ENCODE measurements at places on chromosomes 4 and X.

DNA sequence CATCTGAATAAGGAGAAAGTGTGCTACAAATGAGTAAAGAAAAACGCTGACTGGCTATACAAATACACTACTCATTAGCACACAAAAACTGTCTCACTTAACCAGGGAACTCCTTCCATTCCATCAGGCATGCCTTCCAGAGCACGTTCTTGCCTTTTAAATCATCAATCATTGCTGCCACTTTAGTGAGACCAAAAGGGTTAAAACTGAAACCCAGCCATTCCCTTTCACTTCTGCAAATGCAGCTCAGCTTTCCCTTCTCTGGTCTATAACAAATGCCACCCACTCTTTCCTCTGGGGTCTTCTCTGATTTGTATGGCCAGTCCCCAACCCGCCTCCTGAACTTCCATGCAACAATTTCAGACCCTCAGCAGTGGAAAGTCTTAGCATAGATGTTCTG lies 231.5 kb downstream of the TRIML1 start:
- DNase-seq = no peak

DNA sequence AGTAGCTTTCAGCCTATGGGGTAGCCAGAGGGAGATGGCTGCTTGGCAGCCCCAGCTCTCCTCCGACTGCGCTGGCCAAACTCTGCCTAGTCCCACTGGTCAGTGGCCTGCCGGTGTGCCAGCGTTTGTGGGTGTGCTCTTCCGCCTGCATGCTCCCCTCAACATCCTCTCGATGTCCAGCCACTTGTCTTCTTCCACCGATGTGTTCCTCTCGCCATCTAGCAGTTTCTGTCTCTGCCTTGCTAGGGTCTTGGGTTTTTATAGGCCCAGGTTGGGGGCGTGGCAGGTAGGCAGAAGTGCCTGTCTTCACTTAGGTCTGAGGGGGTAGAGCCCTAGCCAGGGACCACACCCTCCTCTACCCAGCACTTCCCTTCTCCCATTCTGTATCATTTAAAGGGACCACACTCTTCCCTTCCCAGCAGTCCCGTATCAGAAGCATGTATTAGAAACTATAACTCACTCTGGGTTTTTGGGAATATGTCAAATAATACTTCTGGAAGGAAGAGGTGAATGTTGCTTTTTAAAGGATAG lies 124.4 kb downstream of the KDM6A start:
- DNase-seq = no peak

DNA sequence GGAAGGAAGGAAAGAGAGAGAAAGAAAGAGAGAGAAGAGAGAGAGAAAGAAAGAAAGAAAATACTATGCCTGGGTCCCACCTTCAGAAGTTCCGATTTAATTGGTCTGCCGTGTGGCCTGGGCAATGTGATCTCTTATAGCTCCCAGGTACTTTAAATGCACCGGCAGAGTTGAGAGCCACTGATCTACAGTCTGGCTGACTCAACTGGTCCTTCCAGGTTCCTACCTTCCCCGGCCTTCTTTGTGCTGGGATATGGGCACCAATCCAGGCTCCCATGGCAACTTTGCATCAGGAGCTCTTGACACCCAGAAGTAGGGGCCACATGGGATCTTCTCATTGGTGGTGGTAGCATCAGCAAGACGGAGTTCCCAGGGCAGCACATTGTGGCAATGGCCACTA lies 186.5 kb upstream of the ATP6AP2 start:
- no peak for DNase-seq

- DNase-seq = no peak
These were observed 476.3 kb downstream of the EPHA5 start for GRCh38 chr4:65193985-65194384.

- DNase-seq = no peak
These were observed 21.4 kb upstream of the AFAP1 start for GRCh38 chr4:7960790-7961655.

DNA sequence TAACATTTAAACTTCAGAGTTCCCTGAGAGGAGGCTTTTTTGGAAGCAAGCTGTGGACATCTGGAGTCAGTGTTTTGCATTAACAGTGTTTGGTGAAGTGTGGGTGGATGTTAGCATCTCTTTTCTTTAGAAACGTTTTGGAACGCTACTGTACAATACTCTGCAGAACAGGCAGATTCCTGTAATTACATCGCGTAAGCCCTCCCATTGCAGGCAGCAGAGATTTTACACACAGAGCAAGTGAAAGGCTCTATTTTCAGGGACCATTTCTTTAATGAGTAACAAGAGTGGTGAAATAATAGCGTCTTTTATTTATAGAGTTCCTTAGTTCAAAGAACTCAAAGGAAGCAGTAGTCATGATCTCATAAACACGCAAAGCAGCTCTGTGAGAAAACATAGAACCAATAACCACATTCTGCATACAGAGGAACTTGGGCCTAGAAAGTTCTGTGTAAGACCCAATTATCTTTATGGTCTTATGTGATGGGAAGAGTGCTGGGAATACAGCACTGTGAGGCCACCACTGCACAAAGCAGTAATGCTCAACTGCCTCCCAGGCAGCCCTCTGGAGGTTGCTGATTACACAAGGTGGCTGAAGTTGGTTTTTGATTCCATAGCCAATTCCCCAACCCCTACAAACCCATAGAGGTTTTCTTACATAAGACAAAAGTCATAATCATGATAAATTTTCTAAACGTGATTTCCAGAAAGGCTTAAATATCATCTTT lies 298.7 kb upstream of the EPHA5 start:
- DNase-seq = no peak

GRCh38 chr4:90318193-90318592 lies 191.0 kb downstream of the CCSER1 start:
- no peak for DNase-seq

GRCh38 chr4:53654300-53654758 lies 63.0 kb upstream of the LNX1 start:
- DNase-seq = no peak

GRCh38 chrX:20056704-20057103 lies 60.0 kb downstream of the MAP7D2 start:
- DNase-seq = no peak

DNA sequence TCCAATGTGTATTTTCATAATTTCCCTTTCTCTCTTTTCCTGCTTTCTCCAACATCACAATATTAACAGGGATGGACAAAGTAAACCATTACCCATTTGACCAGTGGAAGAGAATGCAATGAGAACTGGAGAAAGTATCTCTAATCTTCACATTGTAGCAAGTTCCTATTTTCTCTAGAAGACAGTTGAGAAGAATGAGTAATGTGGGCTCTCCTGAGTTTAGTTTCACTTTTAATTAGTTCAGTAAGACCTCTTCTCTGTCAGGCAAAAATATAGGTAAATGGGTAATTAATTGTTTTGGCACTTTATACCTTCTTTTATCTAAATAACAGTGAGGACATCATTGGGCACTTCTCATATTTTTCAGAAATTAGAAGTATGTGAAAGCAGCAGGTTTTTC lies 602.0 kb downstream of the GLUD2 start:
- DNase-seq = no peak

DNA sequence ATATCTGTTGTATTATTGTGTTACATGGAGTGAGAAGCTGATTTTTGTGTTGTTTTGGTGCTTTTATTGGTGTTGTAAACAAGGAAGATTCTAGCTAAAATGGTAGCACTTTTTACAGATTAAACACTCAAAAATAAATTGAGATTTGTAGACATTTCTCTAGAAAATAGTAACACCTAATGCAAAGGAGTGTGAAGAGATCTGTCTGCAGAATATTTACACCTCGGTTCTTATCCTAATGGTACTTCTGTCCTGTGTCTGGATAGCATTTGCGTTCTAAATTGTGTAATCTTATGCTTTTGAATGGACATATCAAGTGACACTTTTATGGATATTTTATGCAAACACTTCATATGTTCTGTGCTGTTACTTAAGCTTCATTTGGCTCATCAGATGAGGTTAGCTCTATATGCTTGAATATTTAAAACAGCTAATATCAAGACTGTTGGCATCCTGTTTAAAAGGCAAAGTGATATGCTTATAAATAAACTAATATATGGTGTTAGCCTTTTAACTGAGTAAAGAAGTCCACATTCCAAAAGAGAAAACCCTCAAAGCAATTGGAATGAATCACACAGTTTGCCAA lies 6.0 kb downstream of the PCDH7 start:
- DNase-seq = no peak

DNA sequence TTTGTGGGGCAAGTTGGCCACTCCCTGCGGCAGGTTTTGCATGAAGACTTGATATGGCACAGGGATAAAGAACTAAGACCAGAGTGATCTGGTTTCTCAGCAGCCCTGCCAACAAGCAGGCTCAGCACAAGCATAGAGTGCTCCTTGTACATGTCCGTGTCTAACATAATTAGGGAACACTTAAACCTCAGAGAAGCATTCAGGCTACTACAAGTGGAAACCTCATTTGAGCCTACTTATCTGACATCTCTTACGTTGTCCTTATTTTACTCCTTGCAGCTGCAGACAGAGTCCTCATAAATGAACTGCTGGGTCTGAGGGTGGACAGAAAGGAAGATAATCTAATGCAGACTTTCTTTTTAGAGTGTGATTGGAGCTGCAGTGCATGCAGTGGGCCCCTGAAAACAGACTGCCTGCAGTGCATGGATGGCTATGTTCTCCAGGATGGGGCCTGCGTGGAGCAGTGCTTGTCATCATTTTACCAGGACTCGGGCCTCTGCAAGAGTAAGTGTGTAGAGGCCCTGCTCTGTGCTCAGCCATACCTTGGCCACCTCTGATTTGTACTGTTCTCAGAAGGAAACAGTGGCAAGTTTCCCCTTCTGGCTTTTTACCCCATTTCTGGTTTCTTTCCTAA lies 179.1 kb upstream of the ANXA3 start:
- no peak for DNase-seq

DNA sequence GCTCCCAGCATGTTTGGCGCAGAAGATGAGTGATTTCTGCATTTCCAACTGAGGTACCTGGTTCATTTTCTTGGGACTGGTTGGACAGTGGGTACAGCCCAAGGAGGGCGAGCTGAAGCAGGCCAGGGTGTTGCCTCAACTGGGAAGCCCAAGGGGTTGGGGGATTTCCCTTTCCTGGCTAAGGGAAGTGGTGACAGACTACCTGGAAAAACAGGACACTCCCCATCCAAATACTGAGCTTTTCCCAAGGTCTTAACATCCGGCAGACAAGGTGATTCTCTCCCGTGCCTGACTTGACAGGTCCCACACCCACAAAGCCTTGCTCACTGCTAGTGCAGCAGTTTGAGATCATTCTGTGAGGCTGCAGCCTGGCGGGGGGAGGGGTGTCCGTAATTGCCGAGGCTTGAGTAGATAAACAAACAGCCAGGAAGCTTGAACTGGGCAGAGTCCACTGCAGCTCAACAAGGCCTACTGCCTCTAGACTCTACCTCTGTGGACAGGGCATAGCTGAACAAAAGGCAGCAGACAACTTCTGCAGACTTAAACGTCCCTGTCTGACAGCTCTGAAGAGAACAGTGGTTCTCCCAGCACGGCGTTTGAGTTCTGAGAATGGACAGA lies 307.7 kb upstream of the ARSJ start:
- no peak for DNase-seq

DNA sequence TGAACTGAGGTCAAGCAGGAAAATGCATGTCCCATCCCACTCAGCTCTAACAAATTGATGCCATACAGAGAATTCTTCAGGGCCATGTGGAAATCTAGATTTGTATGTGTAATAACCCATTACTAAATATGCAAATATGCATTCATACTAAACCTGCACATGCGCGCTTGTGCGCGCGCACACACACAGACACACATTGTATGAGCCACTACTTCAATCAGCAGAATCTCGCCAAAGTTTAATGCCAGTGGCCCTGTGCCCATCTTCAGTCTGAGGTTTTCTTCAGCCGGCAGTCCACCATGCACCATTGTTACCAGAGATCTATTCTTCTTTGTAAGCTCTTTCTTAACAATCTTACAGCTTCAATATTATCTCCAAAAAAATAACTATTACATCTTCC lies 276.4 kb downstream of the PDGFC start:
- DNase-seq = no peak

DNA sequence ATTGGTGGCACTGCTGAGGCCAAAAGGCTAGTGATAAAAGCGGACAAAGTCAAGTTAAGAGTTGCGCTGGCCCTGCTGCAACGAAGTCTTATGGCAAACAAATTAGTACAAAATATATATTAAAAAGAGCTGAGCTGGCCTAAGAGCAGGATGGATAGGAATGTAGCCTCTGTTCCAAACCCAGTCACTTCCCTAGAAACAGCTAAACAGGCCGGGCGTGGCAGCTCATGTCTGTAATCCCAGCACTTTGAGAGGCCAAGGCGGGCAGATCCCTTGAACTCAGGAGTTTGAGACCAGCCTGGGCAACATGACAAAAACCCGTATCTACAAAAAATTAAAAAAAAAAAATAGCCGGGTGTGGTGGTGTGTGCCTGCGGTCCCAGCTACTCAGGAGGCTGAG lies 32.4 kb upstream of the UGDH start:
- DNase-seq = no peak

- DNase-seq = no peak
These were observed 219.6 kb downstream of the CAMK2D start for GRCh38 chr4:113541933-113542332.

GRCh38 chr4:32748061-32748460 lies 2027.9 kb downstream of the PCDH7 start:
- no peak for DNase-seq

DNA sequence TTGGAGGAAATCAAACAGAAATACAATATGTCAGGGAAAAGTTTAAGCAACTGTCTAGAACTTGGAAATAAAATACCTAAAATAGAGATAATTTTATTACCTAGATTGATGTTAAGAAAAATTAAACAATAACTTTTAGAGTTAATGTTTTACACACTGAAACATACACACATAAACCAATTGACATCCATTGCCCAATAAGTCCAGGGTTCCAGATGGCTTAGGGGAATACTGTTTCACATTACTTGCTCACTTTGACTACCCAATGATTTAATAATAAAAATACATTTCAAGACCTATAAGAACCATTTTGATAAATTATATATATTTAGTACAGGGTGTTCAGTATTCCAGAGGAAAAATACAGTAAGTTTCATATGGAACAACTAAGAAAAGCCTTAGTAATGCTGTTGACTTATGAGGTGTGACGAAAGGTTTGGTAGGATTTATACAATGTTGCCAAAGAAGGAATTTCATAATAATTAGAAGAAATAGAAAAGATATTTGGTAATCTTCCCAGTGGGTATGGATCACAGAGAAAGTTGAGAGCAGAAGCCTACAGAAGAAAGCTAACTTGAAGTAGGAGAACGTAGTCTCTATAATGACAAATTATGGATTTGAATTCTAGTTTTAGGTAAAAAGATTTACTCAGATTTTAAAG lies 23.0 kb upstream of the UGT2B4 start:
- DNase-seq = no peak

- no peak for DNase-seq
These were observed 155.5 kb downstream of the PDGFRA start for GRCh38 chr4:54384563-54384962.

GRCh38 chr4:176622251-176622948 lies 170.3 kb downstream of the VEGFC start:
- DNase-seq = no peak

- no peak for DNase-seq
These were observed 4.8 kb downstream of the ANXA10 start for GRCh38 chr4:168097161-168097560.

GRCh38 chrX:20515841-20516461 lies 249.2 kb upstream of the RPS6KA3 start:
- no peak for DNase-seq

Measured in vagina (tissue), 2 donors.